H1 (cell line): ENCODE measurements at places on chromosomes 4 and X. TPM values are rescaled to one million over a fixed set of nuclear protein-coding genes. Genes with fewer than 3 reads are reported as not detected.

DNA sequence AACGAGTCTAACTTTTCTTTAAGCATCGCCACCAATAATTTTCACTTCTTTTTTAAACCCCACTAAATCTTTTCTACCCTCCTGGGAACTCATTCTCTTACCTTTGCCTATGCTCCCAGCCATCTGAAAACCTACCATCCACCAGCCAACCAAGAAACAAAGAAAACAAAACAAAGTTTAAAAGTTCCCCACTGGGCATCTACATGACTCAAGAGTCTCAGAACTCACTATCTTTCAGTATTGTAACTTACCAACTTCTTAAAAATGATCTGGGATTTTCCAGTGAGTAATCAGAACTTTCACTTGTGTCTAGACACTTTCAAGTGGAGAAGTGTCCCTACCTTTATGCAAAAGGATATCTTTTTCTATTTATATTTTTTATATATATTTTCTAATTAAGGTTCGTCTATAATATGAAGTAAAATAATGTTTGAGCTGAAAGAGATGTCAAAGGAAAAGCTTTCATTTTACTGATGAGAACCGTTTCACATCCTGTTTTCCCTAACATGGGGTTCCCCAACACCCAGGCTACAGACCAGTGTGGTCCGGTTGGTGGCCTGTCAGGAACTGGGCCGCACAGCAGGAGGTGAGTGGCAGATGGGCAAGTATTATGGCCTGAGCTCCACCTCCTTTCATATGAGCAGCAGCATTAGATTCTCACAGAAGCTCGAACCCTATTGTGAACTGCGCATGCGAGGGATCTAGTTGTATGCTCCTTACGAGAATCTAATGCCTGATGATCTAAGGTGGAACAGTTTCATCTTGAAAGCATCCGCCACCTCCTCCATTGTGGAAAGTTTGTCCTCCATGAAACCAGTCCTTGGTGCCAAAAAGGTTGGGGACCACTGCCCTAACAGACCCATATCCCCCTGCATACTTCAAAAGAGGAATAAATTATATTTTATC lies 9.8 kb upstream of the TIGD2 start:
- DNase-seq, result no peak

Gene CENPVL3
- total RNA-seq, result 5.0 and 5.2 TPM in 2 replicates

DNA sequence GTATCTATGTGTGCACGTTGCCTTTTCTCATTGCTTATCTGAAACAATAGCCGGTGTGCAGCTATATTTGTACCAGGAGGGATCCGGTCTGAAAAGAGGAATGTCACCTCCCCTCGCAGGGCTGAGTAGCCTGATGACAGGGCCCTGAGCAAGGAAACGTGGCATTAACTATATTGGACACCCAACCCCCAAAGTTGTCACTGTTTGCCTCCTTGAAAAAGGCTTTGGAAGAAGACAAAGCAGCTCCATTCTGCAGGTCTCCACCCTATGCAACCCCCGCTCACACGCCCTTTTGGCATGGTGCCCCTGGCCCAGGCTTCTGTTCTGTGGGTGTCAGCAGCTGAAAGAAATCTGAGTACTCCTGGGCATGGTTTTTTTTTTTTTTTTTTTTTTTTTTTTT lies 8.2 kb downstream of the PRRG3 start:
- no peak for DNase-seq

Gene EDNRA
- total RNA-seq, result 3.3 TPM in 2 replicates

Gene AFM
- not detected in 2 replicates for total RNA-seq

GRCh38 chr4:148441986-148442831 lies at the start of gene NR3C2:
Gene NR3C2, minus strand, starts transcription at chr4:148442414.
- DNase-seq, result peak; percentile 92

DNA sequence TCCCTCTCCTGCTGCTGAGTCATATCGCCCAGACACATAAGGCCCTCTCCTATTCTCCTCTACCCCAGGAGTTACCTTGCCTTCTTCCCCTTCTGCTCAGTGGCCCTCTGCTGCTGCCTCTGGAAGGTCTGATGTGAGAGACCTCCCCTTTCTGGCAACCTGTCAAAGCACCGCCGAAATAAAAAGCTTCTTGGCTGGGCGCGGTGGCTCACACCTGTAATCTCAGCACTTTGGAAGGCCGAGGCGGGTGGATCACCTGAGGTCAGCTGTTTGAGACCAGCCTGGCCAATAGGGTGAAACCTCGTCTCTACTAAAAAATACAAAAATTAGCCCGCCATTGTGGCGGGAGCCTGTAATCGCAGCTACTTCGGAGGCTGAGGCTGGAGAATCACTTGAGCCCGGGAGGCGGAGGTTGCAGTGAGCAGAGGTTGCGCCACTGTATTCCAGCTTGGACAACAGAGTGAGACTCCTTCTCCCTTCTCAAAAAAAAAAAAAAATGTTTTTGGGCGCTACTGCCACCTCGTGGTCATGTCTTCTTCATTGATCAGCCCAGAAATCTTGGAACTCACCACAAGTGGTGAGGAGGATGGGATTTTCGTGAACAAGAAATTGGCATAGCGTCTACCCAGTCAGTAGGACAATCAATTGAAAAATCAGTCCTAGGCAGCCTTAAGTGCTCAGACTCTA lies 8.6 kb upstream of the ZXDA start:
- peak; percentile 31 for DNase-seq

DNA sequence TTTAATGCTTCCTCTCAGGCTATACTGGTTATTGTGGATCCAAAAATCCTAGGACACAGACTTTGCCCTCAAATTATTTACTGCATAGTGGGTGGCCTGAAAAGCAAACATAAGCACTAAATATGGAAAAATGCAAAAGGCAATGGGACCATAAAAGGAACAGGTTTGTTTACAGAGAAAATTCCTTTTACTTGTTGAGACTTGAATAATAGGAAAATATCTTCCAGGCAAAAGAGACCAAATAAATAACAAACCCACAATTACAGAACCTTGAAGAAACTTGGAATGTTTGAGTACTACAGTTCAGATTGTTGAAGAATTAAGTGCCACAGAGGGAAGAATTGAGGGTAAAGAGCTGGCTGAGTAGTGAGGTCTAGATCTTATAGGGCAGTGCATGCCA lies 711.0 kb downstream of the C4orf33 start:
- no peak for DNase-seq

DNA sequence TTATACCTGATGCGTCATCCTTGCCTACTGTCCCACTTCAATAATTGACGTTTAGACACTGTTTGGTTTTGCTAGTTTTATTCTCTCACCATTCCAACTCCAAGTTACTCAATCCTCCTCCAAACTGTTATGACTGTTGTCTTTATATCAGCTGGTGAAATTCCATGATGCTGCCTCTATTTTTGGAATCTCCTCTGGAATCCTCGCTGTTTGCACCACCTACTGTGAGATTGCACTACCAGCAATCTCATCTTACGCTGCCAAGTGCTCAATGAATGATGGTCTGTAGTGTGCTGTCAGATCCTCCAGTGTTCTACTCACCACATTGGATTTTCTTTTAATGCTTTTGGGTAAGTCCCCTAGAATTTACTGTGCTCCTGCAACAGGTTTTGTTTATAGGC lies 13.2 kb upstream of the PCDH18 start:
- DNase-seq, result no peak

DNA sequence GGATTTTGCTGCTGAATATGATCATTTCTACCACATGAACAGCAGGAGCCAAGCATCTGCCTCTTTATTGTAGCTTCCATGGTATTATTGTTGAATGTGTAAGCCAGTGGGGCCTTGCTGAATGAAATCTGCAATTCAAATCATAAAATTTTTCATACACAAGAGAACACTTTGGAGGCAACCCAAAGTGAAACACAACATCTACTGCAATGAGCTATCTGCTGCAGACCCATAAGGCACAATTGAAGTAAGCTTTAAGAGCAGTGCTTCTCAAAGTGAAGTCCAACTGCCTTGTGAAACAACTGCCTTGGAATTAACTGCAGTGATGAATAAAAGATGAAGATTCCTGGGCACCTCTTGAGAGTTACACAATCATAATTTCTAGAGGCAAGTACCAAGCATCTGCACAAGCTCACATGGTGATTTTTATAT lies 626.3 kb upstream of the INTU start:
- no peak for DNase-seq

Gene RAB41
- not detected in 2 replicates for total RNA-seq

Gene BEX3
- 310 and 330 TPM in 2 replicates for total RNA-seq

Gene TMPRSS11F
- not detected in 2 replicates for total RNA-seq

- no peak for DNase-seq
Observed at GRCh38 chr4:140947506-140947905, 185.8 kb downstream of the RNF150 start.

Gene IQCM
- not detected in 2 replicates for total RNA-seq

Gene MTNR1A
- 0.45 and 0.50 TPM in 2 replicates for total RNA-seq

Gene DDX53
- not detected in 2 replicates for total RNA-seq

- no peak for DNase-seq
Observed at GRCh38 chr4:76811604-76812412, 86.1 kb downstream of the SOWAHB start.

- DNase-seq, result no peak
Observed at GRCh38 chrX:21620234-21620633, 37.9 kb downstream of the KLHL34 start.

- no peak for DNase-seq
Observed at GRCh38 chr4:76856243-76857073, 41.5 kb downstream of the SOWAHB start.

- DNase-seq, result no peak
Observed at GRCh38 chr4:32030406-32030805, 1310.2 kb downstream of the PCDH7 start.

Gene DGAT2L6
- not detected in 2 replicates for total RNA-seq

Gene FABP2
- total RNA-seq, result not detected in 2 replicates

DNA sequence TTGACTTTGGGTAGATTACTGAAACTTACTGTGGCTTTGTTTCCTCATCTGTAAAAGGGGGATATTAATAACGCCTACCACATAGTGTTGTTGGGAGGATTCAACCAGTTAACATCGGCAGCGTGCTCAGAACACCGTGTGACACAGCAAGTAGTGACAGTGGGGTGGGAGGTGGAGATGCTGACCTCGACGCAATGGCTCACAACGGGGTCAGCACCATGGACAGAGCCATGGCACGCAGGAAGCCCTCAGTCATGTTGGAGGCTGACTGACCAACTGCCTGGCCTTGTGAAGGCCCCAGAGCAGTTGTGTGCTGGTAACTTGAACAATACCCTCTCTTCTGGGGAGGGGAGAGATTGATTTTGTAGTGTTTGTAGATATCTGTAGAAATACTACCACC lies 93.2 kb downstream of the WFS1 start:
- peak; percentile 87 for DNase-seq

Gene CPE
- total RNA-seq, result 9.4 and 11.9 TPM in 2 replicates

Gene CDKL5
- total RNA-seq, result 15.1 and 15.6 TPM in 2 replicates

Gene GC
- total RNA-seq, result 0.34 TPM in 1 of 2 replicates, not detected in the other

Gene PCDH10
- total RNA-seq, result 9.3 and 10.0 TPM in 2 replicates
